ENCODE measurements at places on chromosomes 6 and 20.

DNA sequence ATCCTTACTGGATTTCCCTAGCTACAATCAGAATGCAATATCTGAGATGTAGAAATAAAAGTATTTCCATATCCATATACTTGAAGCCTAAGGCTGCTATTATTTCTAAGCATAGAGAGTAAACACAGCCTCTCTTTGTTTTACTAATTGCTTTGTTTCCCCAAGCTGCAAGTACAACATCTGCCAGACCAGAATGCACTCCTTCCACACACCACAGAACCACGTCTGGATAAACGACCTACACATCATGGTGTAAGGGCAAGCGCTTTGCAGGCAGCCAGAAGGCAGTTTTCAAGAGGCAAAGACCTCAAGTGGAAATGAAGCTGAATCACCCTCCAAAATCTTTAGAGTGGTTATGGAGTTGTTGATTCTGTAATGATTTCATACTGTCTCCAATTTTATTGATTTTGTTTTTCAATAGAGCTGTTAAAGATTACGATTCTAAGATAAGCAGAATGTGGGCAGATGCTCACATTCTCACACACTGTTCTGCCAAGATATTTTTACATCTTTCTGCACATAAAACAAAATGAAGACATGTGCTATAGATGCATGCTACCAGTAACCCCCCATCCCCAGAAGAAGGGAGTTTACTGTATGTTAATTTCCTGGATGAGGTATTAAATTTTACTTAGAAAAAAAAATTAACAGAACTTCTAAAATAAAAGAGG is 88.8 kb downstream of the THEMIS start:
- DNase-seq: no peak

DNA sequence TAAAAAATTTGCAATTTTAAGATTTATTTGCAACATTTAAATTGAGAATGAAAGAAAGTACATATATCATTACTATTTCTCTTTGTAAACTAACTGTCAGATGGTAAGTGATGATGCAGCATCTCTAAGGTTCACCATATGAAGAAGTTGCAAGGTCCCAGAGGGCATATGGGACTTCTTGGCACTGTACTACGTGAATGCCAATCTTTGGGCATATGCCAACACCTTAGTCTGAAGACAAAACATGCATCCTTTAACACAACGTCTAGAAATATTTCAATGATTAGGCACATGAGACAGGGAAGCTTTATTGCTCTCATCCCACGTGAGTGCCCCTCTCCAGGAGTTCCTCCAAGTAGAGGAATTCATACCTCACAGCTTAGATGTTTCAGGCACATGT is 66.8 kb downstream of the CDK19 start:
- DNase-seq: no peak

- DNase-seq: peak; percentile 56
Observed at GRCh38 chr6:169188475-169188874, 65.2 kb downstream of the THBS2 start.

GRCh38 chr6:138336221-138336620 is 41.5 kb upstream of the SMIM28 start:
- no peak for DNase-seq

GRCh38 chr6:37369321-37370201 is 15.8 kb downstream of the RNF8 start:
- DNase-seq: no peak

DNA sequence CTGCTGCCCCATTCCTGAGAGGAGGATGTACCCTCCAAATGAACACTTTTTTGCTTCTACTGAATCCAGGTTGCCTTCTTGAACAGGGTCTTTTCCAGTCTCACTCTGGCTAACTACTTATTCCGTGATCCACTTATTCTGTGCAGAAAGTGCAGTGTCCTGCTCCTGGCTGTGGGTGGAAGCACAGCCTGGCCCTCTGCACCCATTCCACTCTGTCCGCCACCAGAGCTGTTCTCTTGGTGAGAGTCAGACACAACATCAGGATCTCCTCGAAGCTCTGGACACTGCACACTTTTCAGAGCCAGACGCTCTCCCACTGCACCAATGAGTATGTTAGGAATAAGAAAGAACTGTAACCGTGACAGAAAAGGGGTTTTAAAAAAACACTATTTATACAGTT is 174.2 kb downstream of the MCHR2 start:
- DNase-seq: no peak

GRCh38 chr20:46174469-46175126 is 56.5 kb downstream of the CD40 start:
- DNase-seq: peak; percentile 17

- peak; percentile 85 for DNase-seq
Observed at GRCh38 chr20:45972500-45973183, 639 bp upstream of the ZNF335 start.

GRCh38 chr6:166761801-166762200 is 134.8 kb upstream of the RPS6KA2 start:
- no peak for DNase-seq

DNA sequence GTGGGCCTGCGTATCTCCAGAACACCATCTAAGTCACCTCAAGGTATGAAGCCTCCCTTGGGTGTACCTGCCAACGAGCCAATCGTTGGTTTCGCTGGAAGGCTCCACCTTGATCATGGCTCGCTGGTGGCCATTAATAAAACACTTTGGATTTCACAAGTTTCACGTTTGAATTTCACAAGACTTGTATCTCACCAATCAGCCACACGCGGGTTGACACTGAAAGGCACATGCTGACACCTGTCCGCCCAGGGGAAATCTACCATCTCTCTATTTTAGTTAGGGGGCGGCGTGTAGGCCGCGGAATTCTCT is 586 bp upstream of the HMGA1 start:
- DNase-seq: peak; percentile 63

- no peak for DNase-seq
Observed at GRCh38 chr20:16759181-16759563, 11.0 kb downstream of the OTOR start.

DNA sequence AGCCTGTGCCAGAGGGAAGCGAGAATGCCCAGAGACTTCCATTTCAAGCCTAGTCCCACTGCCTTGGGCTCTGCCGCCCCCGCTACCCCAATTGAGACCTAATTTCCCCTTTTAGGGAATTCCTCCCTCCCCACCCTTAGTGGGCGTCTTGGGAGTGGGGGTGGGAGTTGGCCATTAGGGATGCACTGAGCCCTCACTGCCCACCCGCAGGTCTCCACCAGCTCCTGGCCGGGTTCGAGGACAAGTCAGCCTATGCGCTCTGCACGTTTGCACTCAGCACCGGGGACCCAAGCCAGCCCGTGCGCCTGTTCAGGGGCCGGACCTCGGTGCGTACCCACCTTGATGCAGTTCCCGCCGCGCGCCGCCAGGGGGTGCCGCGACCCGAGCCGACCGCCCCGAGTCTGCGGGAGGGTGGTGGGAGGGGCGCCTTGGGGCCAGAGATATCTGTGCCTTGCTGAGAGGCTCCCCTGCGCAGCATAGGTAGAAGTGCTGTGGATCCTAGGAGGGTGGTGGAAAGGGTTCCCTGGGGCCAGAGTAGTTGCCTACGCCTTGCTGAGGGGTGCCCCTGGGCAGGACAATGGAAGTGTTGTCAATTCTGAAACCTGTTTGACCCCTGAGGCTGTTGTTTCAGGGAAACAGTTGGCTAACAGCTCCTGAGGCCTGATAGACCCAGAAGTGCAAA is 9.2 kb downstream of the ITPA start:
- DNase-seq: no peak

Data from renal cortical epithelial cell (primary cell).